Lower lobe of right lung (tissue), 2 donors: ENCODE measurements at places on chromosomes 4 and X. TPM values are rescaled to one million over a fixed set of nuclear protein-coding genes. Genes with fewer than 3 reads are reported as not detected.

The NOP14 gene
- total RNA-seq, result 20.7 TPM

GRCh38 chr4:26542991-26543390 is 40.9 kb upstream of the TBC1D19 start:
- no peaks in the 10 kb centered on the region for H3K4me1 ChIP-seq
- no peak overlapping the region for H3K27ac ChIP-seq
- DNase-seq, result no peak

- H3K27ac ChIP-seq, result no peak overlapping the region
- H3K36me3 ChIP-seq, result no peaks in the 10 kb centered on the region
- H3K27me3 ChIP-seq, result no peaks in the 10 kb centered on the region
- no peak for DNase-seq
- H3K4me1 ChIP-seq, result no peaks in the 10 kb centered on the region
Observed at GRCh38 chrX:40479777-40480318, 100.9 kb upstream of the ATP6AP2 start.

The FDCSP gene
- not detected for total RNA-seq

The IL21 gene
- total RNA-seq, result not detected

DNA sequence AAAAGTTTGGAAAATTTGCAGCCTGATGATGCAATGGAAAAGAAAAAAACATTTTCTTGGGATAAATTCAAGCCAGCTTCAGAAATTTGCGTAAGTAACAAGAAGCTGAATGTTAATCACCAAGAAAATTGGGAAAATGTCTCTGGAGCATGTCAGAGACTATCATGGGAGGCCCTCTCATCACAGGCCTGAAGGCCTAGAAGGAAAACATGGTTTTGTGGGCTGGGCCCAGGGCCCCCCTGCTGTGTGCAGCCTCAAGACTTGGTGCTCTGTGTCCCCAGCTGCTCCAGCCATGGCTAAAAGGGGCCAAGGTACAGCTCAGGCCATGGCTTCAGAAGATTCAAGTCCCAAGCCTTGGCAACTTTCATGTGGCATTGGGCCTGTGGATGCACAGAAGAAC is 1049.8 kb upstream of the GRIA3 start:
- H3K36me3 ChIP-seq, result no peaks in the 10 kb centered on the region
- H3K4me1 ChIP-seq, result no peaks in the 10 kb centered on the region
- no peaks in the 10 kb centered on the region for H3K27me3 ChIP-seq
- H3K27ac ChIP-seq, result no peak overlapping the region

DNA sequence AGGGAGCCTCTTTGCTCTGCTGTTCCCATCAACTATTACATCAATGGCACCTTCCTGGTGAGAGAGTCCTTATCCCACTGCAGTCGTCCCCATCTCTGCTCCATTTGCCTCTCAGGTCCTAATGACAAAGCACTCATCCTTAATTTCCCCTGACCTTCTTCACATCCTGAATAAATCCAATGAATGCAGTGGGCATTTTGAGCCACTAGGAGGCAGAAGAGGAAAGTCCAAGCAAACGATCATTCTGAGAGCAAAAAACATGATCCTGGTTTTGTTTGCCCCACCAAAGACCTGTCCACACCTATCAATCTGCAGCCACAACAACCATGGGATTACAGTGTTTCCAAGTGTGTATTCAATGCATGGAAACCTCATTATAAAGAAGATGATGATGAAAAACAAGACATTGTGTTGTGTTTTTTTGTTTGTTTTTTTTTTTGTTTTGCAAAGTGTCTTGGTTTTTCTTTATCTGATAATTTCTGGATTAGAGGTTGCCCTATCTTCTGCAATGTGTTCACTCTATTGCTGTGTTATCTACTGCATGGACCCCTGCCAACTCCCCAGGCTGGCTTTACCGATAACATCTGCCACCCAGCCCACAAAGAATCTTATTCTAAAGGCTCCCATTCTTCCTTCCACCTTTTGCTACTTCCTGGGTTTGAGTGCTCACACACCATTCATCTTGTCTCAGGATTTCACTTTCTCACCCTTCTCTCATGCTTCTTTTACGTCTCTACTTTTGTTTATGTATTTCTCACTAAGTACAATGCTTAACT is 207.2 kb downstream of the NLGN4X start:
- H3K27ac ChIP-seq, result no peak overlapping the region
- no peak for DNase-seq
- no peaks in the 10 kb centered on the region for H3K36me3 ChIP-seq
- H3K4me3 ChIP-seq, result no peak overlapping the region
- no peaks in the 10 kb centered on the region for H3K4me1 ChIP-seq
- no peaks in the 10 kb centered on the region for H3K27me3 ChIP-seq

GRCh38 chr4:87527431-87528220 is 1.6 kb downstream of the SPARCL1 start:
- H3K4me3 ChIP-seq, result peak overlapping the region; percentile 56
- no peak for DNase-seq
- no peaks in the 10 kb centered on the region for H3K27me3 ChIP-seq
- H3K4me1 ChIP-seq, result peaks cover 40% of the 10 kb centered on the region
- peak overlapping the region; percentile 75 for H3K27ac ChIP-seq

GRCh38 chrX:20665481-20665880 is 398.8 kb upstream of the RPS6KA3 start:
- no peaks in the 10 kb centered on the region for H3K4me1 ChIP-seq
- H3K4me3 ChIP-seq, result no peak overlapping the region
- H3K27ac ChIP-seq, result no peak overlapping the region
- DNase-seq, result no peak

DNA sequence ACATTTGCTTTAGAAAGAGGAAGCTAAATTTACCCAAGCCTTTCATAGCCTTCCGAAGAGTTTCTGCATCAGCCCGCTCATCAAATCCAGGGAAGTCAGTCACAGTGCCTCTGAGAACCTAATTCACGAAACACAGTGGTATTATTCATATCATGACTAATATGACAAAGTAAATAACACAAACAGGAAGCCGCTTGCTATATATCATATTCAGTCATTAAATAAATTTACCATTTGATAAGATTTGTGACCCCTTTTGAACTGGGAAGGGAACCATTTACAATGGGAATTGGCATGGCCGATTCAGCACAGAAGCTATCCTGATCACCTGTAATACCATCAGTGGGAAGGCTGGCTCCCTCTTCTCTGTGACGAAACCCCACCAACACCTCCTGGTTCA is 10.5 kb downstream of the ANXA5 start:
- H3K4me1 ChIP-seq, result peaks cover 39% of the 10 kb centered on the region
- no peak for DNase-seq
- H3K27me3 ChIP-seq, result no peaks in the 10 kb centered on the region
- no peak overlapping the region for H3K4me3 ChIP-seq

DNA sequence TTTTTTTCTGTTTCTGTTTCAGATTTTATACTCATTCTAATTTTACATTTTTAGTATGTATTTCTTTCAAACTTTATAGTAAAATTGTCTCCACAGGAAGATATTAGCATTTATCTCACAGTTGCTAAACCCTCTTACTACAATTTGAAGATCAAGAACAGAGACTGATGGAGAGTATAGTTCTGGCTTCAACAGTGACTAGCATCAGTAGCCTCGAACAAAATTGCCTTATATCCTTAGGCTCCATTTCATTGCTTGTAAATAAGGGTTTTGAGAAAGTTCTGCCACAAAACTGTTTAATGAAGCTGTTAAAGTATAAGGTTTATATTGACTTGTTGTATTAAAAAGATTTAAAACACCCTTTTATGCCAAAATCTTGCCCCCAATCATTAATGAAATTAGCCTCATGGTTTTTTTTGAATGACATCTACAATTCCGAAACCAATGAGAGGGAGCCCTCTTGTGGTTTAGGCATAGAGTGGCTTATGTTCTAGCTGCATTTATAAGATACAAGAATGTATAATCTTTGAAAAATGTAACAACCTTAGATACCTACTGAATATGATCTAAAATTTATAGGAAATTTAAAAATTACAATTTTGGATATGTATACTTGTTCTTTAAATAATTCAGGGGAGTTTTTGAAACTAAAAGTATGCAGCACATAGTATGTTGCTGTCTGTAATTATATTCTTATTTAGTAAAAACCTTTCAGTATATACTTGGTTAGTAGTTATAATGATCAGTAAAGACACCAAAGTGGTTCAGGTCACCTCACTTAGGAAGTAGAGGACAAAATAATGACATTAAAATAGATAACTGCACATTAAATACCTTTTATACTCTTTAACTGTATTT is 109.8 kb upstream of the HPGD start:
- H3K27me3 ChIP-seq, result no peaks in the 10 kb centered on the region
- DNase-seq, result no peak
- H3K4me1 ChIP-seq, result peaks cover 5% of the 10 kb centered on the region
- H3K4me3 ChIP-seq, result no peak overlapping the region
- no peak overlapping the region for H3K27ac ChIP-seq
- H3K36me3 ChIP-seq, result no peaks in the 10 kb centered on the region

- H3K36me3 ChIP-seq, result no peaks in the 10 kb centered on the region
- H3K27me3 ChIP-seq, result no peaks in the 10 kb centered on the region
- H3K27ac ChIP-seq, result no peak overlapping the region
- DNase-seq, result no peak
- H3K4me1 ChIP-seq, result peaks cover 7% of the 10 kb centered on the region
Observed at GRCh38 chr4:168674866-168675265, 178.0 kb downstream of the PALLD start.

GRCh38 chrX:124392794-124393193 is 46.4 kb downstream of the SH2D1A start:
- H3K36me3 ChIP-seq, result no peaks in the 10 kb centered on the region
- H3K27ac ChIP-seq, result no peak overlapping the region
- no peak for DNase-seq
- no peaks in the 10 kb centered on the region for H3K27me3 ChIP-seq
- no peaks in the 10 kb centered on the region for H3K4me1 ChIP-seq
- no peak overlapping the region for H3K4me3 ChIP-seq

The CORIN gene
- total RNA-seq, result 3.9 TPM

The LINC00632 gene
- total RNA-seq, result 173 TPM

The ADGRL3 gene
- 6.0 TPM for total RNA-seq

- no peaks in the 10 kb centered on the region for H3K27me3 ChIP-seq
- no peaks in the 10 kb centered on the region for H3K36me3 ChIP-seq
- no peak overlapping the region for H3K27ac ChIP-seq
- H3K4me1 ChIP-seq, result no peaks in the 10 kb centered on the region
Observed at GRCh38 chr4:38768968-38769394, 13.8 kb downstream of the TLR10 start.

The CNKSR2 gene
- 4.6 TPM for total RNA-seq
